Kasumi-1 (cell line): ENCODE measurements at places on chromosomes 2 and 18.

GRCh38 chr2:42194428-42194827 is 25.3 kb downstream of the EML4 start:
- DNase-seq, result no peak

- no peak for DNase-seq
Measured at GRCh38 chr18:9353596-9353995, 19.0 kb downstream of the TWSG1 start.

DNA sequence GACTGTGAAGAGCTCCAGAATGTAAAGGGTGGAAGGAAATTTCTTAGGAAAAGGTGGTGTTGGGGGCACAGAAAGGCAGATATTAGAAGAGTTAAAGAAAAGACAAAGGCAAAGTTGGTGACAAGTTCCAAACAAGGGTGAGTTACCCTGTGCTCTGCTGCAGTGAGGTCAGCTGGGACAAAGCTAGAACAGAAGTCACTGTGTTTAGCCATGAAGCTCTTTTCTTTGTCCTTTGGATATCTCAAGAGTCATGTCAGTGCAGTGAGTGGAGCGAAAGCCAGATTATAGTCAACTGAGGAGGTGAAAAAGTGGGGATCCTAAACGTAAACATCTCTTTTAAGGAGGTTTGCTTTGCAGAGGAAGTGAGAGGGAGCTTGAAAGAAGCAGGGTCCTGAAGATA is 187.8 kb upstream of the ALPP start:
- no peak for DNase-seq

DNA sequence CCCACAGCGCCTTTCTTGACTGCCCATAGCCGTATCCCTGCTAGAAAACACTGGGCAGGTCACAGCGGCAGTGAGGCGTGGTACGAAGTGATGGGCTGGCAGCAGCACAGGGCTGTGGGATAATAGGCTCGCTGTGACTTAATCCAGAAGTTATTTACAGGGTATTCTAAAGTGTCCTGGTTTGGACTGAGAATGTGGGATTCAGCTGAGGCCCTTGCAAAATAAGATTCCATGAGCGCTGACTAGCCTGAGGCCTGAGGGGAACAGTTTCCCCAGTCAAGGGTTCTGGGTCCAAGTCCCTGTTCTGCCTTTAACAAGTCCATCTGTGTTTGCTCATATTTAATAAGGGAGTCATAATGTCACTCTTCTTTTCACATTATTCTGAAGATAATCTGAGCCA is 34.6 kb downstream of the SETBP1 start:
- no peak for DNase-seq

- DNase-seq, result no peak
Measured at GRCh38 chr2:29130295-29130694, 15.1 kb downstream of the CLIP4 start.

DNA sequence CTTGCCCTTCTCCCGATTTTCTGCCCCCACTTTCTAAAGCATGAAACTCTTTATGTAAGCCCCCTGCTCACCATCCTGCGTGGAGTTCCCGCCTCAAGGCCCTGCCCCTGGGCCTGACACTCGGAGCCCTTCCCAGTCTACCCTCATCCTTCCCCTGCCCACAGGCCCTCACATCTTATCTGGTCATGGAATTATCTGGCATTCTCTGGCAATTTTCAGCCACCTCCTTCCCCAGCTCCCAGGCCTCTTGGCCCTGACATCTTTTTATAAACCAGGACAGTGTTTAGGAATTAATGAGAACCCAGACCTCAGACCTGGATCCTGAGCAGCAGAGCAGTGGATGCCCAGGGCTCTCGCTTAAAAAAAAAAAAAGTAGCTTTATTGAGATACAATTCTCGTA is 61.7 kb downstream of the BOLA3 start:
- DNase-seq, result no peak

DNA sequence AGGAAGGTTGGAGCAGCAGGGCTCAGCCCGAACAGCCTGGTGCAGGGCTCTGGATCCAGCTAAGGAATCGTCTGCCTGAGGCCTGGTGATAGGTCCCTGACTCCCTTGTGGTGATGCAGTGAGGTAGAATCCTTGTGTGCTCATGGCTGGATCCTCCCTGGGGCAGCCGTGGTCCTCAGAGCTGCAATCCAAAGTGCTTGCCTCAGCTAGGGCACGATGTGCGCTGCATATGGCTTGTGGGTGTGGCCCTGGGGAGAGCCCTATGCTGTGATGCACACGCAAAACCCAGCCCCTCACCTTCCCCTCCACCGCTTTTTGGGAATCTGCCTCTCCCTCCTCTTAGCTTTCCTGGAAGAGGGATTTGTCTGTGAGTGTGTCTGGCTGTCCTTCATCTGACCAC is 142.2 kb downstream of the DYSF start:
- DNase-seq, result no peak

DNA sequence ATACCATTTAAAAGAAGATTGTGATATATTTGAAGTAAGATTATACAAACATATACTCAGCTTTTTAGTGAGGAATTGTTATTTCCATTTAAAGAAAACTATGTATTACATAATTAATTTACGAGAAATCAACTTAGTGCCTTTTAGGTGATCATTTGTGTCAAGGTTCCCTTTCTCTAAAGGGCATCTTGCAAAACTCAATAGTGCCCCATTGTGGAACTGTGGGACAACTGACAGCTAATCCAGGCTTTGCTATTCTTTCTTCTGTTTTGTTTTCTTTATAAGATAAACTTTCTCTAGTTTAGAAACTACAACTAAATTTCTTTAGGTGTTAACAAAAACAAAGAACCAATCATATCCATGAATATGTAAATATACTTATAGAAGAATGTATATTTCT is 24.3 kb upstream of the VIT start:
- DNase-seq, result peak; percentile 42

DNA sequence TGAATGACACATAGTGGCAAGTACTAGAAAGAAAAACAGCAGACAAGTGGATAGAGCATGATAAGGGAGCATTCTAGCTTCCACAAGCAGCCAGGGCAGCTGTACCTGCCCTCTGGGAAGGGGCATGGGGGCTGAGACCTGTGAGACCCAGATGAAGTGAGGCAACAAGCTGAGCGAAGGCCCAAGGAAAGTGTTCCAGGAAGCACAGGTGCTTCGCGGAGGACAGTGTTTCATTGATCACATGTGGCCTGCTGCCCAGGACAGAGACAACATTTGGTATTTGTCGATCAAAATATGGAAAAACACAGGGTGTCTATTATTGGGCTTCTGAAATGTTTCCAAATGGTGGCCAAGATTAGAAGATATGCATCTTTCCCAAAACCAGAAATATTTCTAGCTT is 149.1 kb downstream of the ZNF516 start:
- DNase-seq, result no peak

DNA sequence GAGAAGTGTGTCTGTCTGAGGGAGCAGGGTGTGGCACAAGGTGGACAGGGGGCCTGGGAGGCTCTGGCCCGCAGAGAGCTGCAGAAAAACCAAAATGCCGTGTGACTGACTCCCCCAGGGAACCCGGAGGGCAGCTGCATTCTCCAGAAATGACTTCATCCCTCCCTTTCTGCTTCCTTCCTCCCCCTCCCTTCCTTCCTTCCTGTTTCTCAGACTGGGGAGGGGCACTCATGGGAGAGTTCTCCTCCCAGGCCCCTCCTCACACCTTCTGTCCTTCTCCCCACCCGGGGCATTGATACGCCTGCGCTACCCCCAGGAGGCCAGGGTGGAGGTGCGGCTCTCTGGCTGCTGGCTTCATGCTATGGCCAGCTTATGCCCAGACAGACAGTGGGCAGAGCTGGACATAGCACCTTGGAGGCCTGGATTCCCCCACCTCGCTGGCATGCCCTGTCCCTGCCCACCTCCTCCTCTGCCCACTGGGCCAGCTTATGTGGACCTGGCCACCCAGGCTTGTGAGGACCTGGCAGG is 8.2 kb upstream of the GPR17 start:
- peak; percentile 69 for DNase-seq

- no peak for DNase-seq
Measured at GRCh38 chr2:27164960-27165763, 16.4 kb downstream of the TCF23 start.

GRCh38 chr2:27133195-27133875 is 1.1 kb downstream of the PREB start:
- DNase-seq, result no peak

DNA sequence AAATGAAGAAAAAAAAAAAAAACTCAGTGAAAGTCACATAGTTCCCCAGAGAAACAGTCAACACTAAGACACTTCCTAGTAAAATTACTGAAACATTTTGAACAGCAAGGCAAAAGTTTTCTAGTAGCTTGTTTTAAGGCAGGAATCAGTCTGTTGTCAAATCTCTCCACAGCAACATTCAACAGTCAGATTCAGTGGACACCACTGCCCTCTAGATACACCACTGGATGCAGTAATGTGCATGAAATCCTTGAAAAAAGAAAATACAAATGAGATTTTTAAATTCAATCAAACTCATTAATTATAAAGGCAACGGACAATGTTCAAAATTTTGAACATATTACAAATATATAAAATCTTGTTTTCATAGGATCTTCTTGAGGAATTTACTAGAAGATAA is 46.4 kb downstream of the GRB14 start:
- DNase-seq, result no peak

DNA sequence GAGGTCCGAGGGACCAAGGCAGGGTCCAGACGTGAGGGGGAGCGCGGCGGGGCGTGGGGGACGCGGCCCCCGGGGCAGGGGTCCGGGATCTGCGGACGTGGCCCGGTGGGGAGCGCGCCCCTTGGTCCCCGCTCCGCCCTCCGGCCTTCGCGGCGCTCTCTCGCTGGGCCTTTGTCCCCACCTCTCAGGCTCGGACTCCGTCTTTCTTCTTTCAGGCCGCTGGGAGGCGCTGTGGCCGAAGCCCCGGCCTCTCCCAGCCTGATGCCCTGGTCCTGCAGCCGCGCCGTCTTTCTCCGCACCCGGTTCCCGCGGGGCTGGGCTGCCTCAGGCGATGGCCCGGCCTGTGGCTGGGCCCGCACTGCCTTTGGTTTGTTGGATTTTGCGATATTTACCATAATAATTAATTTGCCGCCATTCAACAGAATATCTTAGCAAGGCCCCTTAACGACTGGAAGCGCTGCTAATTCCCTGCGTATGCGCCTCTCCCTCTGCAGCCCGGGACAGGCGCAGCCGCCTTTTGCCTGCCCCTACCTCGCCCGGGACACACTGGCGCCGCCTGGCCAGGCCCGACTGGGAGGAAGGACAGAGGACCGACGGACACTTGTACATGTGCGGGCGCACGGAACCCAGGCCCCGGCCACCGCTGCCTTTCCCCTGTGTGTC is 10.8 kb downstream of the SIX3 start:
- peak; percentile 83 for DNase-seq

DNA sequence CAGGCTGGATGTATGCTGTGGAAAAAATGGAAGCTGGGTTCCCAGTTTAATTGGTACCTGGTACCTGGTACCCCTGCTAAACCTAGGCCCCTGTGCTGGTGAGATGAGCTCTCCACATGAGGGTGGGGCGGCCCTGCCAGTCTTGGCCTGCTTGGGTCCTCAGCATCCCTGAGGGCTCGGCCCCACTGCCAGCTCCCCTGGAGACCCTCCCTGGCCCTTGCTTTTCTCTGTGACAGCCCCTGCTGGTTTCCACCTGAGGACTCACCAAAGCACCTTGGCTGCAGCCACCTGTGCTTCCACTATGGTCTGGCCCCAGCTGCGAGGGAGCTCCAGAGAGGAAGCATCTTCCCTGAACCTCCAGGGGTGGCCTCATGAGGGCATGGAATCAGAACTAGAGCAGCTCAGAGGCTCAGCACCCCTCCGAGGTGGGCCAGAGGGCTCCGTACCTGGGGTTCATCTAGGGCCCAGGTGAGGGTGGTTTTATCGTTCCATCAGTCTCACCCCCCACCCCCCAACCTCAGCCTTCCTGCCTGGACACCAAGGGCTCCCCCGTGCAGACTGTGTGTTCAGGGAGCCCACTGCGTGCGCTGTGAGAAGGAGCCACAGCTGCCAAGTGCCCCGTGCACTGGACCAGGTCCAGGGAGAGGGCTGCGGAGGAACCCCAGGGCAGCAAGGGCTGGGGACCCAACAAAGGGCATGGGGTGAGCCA is 23.7 kb upstream of the HDAC4 start:
- no peak for DNase-seq

DNA sequence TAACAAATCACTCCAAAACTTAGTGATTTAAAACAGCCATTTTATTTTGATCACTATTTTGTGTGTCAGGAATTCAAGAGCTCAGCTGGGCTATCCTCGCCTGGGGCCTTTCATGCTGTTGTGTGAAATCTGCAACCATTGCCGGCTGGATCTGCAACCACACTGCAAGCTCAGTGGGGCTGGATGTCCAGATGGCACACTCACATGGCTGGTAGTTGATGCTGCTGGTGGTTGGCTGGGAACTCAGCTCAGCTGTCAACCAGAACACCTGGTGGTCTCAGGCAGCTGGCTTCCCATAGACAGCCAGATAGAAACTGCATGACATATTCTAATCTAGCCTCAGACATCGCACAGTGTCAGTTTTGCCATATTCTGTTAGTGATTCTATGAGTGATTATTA is 30.6 kb upstream of the AP1S3 start:
- DNase-seq, result no peak

- no peak for DNase-seq
Measured at GRCh38 chr2:206876216-206876860, 63.0 kb upstream of the CPO start.

DNA sequence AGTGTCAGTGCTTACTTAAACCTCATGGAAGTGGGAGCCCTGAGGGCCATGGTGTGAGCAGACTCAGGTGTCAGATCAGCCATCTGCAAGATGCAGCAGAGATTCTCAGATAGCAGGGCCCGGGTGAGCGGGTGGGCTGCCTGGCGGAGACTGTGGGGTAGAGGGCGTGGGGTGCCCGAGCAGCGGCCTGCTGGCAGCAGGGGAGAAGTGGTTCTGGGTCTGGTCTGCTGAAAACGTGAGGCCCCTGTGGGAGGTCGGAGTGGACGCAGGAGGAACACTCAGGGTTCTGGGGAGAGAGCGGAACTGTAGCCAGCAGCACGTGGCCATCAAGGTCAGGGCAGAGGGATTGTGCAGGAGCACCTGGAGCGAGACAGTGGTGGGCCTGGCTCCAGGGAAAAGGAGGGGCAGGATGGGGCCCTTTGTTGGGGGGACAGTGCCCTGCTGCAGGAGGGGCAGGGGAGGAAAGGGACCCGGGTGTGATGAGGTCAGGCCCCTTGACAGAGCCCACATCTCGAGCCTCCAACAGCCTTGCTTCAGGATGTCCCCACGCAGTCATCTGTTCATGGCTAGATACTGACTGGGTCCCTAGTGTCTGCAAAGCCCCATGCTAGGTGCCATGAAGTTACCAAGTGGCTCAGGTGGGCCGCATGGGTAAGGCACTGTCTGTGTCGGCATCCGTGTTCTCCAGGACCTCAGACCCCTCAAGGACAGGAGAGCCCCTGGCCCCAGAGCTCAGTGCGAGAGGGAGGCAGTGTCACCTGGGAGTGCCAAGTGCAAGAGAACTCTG is 2.7 kb upstream of the ESPNL start:
- DNase-seq, result no peak

GRCh38 chr18:6859676-6860422 is 130.3 kb downstream of the ARHGAP28 start:
- DNase-seq, result no peak

GRCh38 chr2:72988041-72988440 is 70.7 kb downstream of the EMX1 start:
- DNase-seq, result no peak
